Mesothelial cell of epicardium (in vitro differentiated cells): ENCODE measurements at places on chromosomes 4 and X.

DNA sequence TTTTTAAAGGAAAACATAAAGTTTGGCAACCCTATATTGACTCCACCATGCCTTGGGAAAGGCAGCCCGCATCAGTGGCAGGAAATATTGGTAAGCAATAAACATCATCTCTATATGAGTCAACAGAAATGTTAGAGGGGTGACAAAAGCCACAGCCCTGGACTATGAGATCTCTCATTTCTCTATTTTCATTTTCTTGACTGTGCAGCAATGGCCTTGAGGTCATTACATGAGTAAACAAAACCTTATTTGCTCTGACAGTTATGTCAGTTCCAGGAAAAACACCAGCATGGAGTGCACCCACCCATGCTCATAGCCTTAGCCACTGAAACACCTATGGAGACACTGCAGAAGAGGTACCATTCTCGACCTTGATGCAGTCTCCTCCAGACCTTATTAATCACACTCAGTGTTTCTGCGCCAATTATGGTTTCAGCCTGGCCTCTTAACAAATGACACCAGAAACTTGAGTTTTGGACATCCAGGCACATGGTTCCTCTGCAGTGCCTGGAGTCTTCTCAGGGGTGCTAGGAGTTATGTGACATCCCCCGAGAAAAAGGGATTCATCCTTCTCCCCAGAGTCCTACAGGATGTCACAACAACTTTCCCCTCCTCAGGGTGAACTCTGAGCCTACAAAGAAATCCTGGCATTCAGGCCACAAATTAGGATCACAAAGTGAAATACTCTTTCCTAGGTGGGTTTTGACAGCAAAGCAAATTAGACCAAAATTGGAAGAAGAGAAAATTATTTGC, 16.0 kb upstream of the HPGD start:
- no peak for DNase-seq

- DNase-seq = no peak
Observed at GRCh38 chr4:142707401-142707800, 138.7 kb downstream of the INPP4B start.

DNA sequence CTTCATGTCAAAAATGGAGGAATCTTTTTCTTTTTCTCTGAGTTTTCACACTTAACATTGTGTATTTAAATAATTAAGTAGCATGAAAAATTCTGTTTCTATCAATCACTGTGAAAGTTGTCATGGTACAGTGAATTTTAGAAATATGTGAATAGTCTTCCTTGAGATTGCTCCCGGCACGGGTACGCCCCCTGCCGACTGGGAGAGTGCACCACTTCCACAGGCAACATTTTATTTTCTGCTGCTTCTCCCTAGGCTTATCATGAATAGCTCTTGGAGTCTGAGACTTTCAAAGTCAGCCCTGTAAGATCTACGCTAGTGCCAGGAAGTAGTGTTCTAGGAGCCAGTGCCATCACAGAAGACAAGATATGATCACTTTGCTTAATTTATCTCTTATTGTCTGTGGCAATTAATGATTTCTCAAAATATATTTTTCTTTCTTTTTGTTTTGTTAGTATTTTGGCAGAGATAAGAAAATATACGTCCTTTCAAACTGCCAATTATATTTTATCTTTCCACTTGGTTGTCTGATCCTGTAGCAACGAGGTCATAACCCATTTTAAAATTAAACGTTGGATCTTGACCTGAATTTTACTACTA, 763.8 kb upstream of the AADAT start:
- no peak for DNase-seq

DNA sequence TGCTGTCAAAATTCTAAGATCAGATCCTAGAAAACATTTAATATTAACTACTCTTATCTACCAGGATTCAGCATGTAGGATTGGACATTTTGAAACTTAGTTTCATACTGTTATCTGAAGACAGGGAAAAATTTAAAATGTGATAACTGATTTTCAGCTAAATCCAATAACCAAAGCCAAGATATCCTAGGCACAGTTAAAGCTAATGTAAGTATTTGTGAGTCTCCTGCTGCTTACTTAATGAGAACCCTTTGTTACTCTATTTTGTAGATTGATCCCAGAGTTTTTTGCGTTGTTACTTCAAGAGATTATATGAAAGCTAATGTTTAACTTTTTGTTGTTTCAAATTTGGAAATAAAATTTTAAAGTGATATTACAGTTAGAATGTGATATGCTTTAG, 2.0 kb downstream of the CPE start:
- no peak for DNase-seq

GRCh38 chr4:176793060-176793605, 411 bp upstream of the VEGFC start:
- no peak for DNase-seq

DNA sequence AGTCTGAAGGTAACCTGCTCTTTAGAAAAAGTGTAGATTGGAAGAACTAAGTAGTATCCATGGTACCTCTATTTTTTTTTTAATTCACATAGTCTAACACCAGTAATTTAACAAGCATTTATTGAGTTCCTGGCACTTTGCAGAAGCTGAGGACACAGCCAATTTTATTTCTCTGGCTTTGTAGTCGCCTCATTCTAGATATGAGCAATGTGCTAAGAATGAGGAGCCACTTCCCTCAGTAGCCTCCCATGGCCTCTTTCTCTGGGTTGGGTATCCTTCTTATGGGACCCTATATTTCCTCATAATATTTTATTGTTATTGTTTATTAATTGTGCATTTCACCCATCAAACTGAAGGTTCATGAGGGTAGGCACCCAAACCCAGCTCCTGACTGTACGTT, 67.6 kb downstream of the ENPEP start:
- DNase-seq = no peak

GRCh38 chr4:160414496-160414895, 1311.6 kb downstream of the RAPGEF2 start:
- no peak for DNase-seq

DNA sequence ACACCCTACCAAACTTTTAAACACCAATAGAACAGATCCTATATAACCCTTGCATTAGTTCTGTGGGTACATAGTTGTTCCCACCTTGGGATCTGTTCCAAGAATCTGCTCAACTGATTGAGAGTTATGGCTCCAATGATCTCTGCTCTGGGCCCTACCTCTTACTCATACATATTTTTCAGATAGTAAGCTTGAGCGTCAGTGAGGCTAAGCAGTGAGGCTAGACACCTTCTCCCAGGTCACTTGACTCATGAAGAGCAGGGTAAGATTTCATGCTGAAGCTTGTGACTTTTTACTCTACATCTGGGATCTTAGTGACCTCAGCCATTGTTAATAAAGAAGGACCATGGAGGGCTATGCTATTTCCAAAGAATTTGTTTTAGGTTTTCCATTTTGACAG, 23.1 kb upstream of the TNIP3 start:
- no peak for DNase-seq

GRCh38 chr4:1195891-1196401, 23.6 kb upstream of the SPON2 start:
- no peak for DNase-seq

DNA sequence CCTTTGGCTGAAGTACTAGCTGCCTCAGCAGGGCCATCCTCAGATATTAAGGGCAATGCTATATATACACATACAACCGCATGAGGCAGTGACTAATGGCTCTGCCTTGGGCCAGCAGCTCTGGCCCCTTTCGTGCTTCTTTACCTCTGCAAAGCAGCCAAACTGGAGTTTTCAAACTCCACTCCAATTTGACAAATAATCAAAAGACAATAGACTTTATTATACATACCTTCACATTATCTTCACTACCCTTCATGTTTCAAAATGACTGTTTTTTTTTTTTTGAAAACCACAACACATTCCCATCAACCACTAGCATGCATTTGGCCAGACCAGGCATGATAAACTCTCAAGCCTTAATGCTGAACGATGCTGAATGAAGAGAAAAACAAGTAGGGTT, 187.7 kb downstream of the ENOX2 start:
- no peak for DNase-seq

- no peak for DNase-seq
Observed at GRCh38 chrX:86195343-86195742, 47.1 kb downstream of the DACH2 start.

DNA sequence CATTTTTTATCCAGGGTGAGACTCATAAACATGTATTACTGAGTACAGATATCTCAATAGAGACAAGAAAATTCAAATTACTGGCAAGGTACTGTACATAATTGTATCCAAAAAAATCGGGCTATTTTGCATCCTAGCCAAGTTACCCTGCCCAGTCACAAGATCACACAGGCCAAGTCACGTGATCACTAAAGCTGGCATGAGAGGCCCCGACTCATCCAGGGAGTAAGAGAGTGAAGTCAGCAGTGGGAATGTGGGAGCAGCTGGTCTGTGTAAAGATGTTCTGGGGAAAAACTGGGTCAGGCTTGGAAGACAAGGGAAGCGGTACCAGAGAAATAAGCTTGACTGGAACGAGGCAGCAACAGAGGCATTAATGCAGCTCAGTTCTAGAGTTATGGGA, 119.3 kb upstream of the STS start:
- DNase-seq = no peak

DNA sequence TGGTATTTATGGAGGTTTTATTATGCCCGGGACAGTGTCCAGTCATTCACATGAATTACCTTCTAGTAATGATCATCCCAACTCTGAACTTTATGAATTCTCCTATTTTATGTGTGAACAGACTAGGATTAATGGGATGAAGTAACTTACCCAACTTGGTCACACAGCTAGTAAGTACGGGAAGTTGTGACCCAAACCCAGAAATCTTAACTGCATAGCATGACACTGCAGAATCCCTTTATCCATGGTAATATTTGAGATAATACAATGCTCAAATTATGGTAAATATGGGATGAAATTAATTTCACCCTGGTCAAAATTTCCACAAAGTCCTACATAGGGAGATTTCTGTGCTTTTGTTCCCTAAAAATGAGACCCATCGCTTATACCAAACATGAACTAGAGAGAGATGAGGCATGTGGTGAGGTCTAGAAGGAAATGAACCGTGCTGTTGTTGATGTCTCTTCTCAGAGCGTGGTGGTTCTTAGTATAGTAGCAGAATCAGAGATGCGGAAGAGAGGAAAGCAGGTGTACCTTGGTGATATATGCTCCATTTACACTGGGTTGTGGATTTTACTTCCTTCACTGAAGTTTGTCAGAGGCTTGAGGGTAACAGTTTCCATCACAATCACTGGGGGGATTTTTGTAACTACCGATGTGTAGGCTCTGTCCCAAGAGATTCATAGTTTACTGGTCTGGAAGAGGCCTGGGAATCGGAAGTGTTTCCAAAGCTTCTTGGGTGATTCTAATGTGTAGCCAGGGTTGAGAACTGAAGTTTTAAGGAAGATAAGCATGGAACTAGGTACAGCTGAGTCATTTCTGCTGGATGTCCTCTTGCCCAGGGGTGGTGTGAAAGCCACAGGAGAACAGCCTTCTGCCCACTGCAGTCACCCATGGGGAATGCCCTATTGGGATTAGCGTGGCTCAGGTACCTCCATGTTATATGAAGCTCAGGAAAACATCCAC, 30.2 kb upstream of the FAM9C start:
- DNase-seq = no peak

DNA sequence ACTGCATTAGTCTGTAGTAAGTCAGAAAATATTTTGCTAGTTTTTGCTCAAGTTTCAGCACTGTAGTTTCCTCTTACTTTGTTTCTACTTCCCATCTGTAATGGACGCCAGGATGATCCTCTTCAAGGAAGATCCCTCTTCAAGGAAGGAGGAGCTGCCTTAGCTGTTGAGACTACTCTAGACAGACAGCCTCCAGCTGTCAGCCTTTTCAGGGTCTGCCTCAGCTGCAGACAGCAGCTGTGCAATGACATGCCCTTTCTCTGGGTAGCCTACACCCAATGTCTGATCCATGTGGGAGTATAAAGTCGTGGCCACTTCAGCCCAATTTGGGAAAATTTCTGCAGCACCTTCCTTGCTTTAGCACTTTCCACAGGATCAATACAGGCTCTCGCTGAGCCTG, 281.0 kb upstream of the MAOA start:
- no peak for DNase-seq

- DNase-seq = no peak
Observed at GRCh38 chrX:112654871-112655270, 24.9 kb downstream of the LHFPL1 start.

DNA sequence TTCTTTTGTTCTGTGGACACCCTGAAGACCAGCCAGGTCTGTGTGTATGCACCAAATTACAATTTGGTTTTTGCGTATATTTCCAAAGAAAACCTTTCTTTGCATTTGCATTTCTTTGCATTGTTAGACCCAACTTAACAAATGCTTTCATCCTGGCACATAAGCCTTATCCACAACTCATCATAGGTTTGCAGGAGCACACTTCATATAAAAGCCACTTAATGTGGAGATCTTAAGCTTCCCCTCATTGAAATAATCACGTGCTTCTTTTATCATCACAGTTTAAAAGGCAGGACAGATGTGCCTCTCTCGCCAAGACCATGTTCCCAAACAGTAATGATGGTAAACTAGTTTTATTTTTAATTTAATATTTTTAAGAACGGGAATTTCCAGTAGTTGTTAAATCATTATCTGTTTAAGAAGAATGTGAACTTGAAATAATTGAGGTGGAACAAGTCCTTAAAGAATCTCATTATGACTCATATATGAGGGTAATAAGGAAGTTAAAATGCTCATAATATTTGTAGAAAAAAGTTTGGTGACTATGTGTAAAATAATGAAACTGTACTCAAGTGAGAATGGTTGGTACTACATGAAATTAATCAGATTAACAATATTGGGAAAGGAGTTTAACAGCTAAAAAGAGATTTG, 65.5 kb downstream of the GLRA3 start:
- DNase-seq = no peak
